ENCODE measurements at places on chromosomes 11 and 22.
A peak's percentile ranks its signal among the peaks of the same experiment; 100 is the strongest.

GRCh38 chr11:47148903-47149531 lies 27.7 kb downstream of the ARFGAP2 start:
- no peak for DNase-seq

DNA sequence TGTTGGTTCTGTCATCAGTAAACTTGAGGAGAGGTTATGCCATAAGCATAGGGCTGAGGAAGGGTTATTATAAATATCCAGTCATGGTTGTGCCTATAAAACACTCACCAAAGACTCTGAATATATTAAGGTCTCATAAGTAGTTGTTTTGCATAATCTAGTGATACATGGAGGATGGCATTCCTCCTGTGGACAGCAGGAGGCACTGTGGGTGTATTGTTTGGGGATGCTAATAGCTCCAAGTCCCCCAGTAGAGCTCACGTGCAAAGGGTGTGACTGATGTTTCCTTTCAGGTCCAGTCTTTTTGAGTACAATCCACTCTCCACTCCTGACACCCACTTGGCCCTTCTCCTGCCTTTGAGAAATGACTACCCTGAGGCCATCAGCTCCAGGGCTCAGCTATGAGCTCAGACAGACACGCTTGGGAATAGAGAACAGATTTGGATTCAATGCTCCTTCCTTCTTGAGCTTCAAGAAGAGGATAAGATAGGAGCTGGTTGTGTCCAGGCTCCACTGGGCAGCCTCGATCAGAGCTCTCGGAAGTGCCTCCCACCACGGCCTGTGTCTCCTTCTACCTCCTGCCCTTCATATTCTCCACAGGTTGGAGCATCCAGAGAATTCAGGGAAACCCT lies 85.2 kb upstream of the IGLL5 start:
- DNase-seq: peak; percentile 49

DNA sequence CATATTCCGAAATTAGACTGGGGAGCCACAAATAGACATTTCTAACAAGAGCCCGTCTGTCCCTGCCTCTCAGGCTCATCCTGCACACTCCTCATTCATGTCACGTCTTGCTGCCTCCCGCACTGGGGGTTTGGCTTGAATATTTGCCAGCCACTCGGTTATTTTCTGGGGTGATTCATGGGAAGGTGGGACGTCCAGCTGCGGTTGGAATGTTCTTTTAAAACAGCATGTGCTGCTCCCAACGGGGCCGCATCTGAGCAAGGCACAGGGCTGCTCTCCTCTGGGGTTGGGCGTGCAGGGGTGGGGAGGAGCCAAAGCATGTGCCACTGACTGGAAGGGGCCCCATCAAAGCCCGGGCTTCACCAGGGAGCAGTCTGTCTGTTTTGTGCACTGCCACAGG lies 25.9 kb upstream of the SLC5A4 start:
- no peak for DNase-seq

DNA sequence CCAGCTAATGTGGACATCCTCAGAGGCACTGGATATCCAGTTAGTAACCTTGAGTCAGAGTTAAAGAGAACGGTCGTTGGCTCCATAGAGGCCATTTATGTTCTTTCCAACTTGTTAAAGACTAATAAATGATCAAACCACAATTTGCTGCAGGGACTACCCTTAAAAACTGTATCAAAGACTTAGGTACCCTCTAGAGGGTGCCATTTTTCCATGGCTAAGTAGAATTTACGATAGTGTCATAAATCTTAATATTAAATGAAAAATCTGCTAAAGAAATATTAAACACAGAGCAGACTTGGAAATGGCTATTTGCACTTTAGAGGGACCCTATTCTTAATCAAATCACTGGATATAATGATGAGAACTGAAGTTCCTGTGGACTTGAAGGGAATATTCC lies 685.2 kb upstream of the CHORDC1 start:
- no peak for DNase-seq

DNA sequence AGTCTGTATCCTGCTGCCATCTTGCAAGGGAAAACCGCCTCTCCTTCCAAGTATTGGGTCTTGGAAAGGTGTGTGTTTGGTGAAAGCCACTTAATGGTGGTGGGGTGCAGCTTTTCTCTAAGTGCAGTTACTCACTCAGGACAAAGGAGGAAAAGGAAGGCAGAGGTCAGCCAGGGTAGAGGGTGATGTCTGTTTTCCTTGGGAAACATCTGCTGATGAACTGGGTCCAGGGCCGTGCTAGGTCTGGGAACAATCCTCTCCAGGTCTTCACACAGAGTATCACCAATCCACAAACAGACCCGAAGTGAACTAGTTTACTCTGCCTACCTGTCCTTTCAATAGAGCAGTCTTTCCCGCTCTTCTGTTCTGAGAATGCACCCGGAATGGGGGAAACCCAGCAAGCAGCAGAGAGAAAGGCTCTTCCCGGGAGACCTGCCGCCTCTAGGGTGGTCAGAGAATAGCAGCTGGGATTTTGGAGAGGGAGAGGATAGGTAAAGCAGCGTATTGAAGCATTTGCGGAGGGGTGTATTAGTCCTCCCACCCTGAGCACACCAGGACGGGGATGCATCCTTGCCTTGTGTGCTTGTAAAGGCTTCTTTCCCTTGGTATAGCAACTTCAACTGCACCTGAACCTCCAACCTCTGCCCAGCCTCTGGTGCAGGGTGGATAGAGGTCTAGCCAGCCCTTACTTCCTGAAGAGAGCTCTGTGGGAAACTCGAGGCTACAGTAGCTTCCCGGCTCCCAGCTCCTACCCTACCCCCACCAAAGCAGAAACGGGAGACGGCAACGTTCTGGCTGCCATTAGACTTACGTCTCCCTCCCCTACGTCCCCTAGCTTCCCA lies 20.7 kb downstream of the LHFPL7 start:
- no peak for DNase-seq

GRCh38 chr11:16792426-16792825 lies 54.0 kb downstream of the C11orf58 start:
- DNase-seq: no peak

GRCh38 chr11:62889484-62890437 lies 9.1 kb downstream of the SLC3A2 start:
- no peak for DNase-seq

DNA sequence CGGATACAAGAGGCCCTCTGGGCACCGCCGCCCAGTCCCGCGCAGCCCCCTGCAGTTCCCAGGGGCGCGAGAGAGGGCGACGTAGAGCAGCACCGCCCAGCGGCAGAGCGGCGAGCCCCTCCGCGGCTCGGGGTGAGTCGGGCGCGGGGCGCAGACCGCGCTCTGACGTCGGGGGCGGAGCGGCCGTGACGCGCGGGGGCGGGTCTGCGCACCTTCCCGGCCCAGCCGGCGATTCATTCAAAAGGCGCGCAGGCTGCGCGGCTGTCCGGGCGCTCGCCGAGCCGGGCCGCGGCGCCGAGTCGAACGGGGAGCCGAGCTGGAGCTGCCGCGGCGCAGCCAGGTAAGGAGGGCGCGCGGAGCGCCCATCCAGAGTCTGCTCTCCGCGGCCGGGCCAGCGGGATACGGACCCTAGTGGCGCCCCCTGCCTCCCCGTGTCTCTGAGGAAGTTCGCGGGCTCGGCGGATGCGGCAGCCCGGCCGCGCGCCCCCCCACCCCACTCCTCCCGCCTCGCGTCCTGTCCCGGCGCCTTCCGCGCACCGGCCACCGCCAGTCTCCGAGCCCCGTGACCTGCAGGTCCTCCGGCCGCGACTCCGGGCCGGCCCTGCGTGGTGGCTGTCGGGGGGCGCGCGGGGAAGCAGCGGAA lies at the start of gene RELT:
Gene RELT, plus strand, starts transcription at position 240 of the 643 bp plus-strand sequence. CDS start 12,738 bp downstream, outside the sequence.
- peak; percentile 89 for DNase-seq

GRCh38 chr11:130243816-130244215 lies 70.9 kb downstream of the ZBTB44 start:
- peak; percentile 11 for DNase-seq
